ACHN (cell line): ENCODE measurements at places on chromosomes 11 and 22.

GRCh38 chr11:113142508-113142907 lies 171.9 kb upstream of the TTC12 start:
- DNase-seq = no peak

DNA sequence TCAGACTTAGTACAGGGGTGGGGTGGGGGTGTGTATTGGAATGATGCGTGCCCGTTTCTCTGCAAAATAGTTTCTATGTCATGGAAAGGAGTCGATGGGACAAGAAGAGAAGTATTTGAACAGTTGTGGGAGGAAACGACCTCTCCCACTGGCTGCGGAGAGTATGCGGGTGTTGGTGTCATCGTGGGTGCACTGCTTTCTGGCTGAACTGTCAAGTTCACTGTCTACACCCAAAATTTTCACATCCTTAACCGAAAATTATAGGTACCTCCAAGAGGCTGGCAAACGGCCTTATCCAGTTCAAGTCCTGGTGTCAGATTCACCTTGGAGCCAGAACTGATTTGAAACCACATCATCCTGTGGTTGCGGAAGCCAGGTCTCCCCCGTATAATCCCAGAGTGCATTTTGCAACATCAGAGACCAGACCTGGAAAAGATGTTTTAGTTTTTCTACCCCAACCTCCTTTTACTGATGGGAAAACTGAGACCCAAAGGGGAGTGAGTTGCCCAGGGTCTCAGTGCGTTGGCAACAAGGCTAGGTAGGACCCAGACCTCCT lies 497 bp upstream of the SSRP1 start:
- no peak for DNase-seq

DNA sequence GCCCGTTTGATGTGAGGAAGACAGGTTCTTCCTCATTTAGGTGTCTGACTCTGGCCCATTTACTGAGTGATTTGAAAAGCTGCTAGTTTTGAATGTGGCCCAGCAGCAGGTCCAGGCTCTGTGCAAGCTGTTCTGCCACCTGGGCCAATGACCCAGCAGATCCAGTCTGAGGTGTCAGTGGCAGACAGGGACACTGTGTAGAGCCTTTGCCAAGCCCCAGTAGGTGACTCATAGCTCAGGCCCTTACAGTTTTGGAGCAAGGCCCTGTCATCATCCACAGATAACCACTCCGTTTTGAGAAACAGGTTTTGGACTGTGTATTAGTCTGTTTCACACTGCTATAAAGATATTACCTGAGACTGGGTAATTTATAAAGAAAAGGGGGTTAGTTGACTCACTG lies 23.9 kb downstream of the TSPAN32 start:
- no peak for DNase-seq

DNA sequence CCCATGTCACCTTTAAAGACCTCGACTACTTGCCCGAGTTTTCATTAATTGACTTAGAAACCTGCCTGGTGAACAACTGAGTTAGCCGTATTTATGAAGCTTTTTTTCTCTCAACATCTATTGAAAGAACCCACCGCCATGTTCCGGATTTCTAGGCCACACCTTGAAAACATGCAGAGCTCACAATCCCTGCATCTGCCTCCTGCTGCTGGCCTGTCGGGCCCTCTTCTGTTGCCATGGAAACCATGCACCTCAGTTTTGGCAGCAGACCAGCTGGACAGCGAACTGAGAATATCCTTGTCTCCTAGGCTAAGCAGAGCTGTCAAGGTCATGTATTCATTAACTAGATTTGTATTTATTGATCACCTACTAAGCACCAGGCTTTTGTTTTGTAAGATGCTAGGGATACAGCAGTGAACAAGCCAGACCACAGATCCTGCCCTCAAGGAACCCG lies 4.3 kb upstream of the PATZ1 start:
- DNase-seq = peak; percentile 7

GRCh38 chr11:6283453-6284023 lies 23.9 kb downstream of the CCKBR start:
- no peak for DNase-seq

DNA sequence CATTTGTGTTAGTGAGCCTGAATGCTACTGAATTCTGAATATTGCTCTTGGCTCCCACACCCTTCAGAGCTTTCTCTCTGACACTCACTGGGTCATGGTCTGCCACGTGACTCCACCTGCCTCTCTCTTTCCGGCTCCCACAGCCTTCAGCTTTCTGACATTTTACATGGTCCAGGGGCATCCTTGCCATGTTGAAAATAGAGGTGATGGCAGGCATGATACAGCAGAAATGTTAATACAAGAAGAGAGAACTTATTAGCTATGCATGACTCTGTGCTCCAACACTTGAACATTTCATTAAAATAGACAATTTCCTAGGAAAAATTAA lies 90.3 kb upstream of the CLDN5 start:
- no peak for DNase-seq

GRCh38 chr11:120561286-120561685 lies 49.7 kb downstream of the GRIK4 start:
- DNase-seq = no peak

- no peak for DNase-seq
Measured at GRCh38 chr22:39132281-39132680, 20.2 kb downstream of the CBX7 start.

- DNase-seq = no peak
Measured at GRCh38 chr11:210803-211180, 3.3 kb downstream of the RIC8A start.

GRCh38 chr11:95792200-95792599 lies 1.9 kb downstream of the CEP57 start:
- no peak for DNase-seq

DNA sequence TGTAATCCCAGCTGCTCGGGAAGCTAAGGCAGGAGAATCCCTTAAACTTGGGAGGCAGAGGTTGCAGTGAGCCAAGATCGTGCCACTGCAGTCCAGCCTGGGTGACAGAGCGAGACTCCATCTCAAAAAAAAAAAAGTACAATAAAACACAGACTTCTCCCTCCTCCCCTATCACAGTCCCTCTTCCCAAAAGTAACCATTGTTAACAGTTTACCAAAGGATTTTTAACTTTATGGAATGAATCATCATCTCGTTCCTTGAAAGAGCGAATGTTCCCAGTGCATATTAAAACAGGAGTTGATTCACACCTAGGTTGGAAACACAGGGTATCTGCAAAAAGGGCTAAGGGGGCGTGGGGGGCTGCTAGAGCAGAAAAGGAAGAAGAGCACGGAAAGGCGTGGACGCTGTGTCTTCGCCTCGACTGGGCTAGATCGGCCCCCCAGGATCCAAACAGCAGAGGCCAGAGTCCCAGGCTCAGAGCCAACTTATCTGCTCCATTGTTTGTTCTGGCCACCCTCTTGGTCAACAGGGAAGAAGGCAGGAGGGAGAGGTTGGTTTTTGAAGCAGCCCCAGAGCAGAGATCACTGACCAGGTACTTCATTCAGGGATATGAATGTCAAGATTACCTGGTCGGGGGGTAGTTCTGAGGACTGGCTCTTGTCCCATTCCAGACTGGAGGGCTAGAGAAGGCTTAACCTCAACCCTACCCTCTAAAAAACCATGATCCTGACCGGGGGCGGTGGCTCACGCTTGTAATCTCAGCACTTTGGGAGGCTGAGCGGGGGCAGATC lies 2.1 kb upstream of the AHNAK start:
- no peak for DNase-seq

DNA sequence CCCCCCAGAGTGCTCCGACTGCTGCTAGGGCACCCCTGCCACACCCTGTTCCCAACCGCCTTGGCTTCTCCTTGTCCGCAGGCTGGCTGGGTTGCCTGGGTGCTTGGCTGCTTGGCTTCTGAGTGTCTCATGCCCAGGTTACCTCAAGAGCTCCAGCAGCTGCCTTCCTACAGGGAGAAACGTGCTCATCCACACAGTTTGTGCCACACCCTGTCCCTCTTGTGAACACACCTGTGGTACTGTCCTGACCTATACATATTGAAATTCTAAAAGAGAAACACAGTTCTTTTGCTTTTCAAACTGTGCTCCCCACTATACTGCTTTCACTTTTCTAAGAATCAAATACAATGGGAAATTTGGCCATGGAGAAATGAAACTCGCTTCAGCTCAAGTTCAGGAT lies 191.4 kb downstream of the DBX1 start:
- DNase-seq = no peak

- no peak for DNase-seq
Measured at GRCh38 chr11:100808904-100809491, 121.9 kb downstream of the ARHGAP42 start.

GRCh38 chr22:48709453-48709852 lies 1118.2 kb downstream of the BRD1 start:
- no peak for DNase-seq

DNA sequence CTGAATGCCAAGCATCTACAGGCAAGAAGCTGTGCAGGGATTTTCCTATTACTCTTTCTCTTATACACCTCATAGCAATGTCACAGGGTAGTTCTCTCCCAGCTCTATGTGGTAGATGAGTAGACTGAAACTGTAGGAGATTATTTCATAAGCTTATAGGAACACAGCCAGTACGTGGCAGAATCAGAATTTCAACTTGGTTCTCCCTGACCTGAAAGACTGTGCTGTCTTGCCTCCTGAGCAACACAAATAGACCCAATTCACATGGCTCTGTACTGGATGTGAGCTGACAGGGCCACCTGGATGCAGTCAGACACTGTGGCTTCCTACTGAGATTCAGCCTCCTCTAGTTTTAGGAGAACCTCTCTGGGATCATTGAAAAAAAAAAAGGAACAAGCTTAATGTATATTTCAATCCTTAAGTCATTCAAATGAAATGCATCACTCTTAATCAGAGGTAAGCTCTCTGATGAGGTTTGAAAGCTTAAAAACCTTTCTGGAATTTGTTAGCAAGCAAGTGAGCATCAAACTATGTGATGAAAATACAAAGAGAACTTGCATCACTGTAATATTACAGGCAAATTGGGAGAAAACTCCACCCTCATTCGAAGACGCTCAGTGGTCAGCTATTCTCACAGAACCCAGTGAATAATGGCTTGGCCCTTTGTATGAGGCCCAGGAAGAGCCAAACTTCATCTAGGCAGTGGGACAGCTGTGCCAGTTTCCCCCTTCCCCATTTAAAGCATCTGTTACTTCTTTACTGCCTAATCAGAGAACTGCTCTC lies 1039.3 kb downstream of the NTM start:
- no peak for DNase-seq

DNA sequence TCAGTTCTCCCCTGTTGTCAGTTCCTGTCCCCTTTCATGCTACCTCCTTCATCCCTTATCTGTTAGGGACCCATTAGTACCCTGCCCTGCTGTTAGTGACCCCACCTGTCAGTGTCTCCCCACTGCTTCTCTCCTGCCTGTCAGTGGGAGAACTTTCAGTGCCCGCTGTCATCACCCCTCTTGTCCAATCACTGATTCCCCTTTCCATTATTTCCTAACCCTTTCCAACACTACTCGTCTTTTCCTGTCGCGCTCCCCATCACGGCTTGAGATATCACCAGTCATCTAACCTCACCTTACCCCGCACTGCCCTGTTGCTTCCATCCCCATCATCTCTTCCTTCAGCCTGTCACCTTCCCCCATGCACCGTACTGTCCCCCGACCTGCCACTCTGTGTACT lies 4.0 kb downstream of the PPP6R2 start:
- DNase-seq = no peak

GRCh38 chr11:30938810-30939209 lies 352.7 kb upstream of the MPPED2 start:
- no peak for DNase-seq

- no peak for DNase-seq
Measured at GRCh38 chr11:24298146-24298545, 198.7 kb upstream of the LUZP2 start.

GRCh38 chr11:93585758-93586157 lies 42.6 kb upstream of the SMCO4 start:
- no peak for DNase-seq

GRCh38 chr11:26896719-26897118 lies 97.2 kb upstream of the FIBIN start:
- no peak for DNase-seq

DNA sequence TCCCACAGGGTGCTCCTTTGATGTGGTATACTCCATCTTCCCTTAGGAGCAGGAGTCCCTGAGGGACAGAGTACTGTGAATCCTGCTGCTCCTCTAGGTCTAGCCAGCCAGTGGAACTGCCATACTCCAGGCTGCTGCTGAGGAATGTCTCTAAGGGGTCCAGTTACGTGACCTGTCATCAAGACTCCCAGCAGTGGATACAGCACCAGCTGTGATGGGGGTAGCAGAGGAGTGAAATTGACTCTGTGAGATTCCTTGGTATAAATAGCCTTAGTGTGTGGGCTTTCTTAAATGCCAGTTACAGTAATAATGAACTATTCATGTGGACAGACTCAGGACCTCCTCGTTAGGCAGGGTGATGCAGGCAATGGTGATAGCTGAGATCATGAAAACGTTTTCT lies 140.4 kb upstream of the LUZP2 start:
- DNase-seq = no peak

- no peak for DNase-seq
Measured at GRCh38 chr11:71156301-71156700, 96.1 kb downstream of the SHANK2 start.

DNA sequence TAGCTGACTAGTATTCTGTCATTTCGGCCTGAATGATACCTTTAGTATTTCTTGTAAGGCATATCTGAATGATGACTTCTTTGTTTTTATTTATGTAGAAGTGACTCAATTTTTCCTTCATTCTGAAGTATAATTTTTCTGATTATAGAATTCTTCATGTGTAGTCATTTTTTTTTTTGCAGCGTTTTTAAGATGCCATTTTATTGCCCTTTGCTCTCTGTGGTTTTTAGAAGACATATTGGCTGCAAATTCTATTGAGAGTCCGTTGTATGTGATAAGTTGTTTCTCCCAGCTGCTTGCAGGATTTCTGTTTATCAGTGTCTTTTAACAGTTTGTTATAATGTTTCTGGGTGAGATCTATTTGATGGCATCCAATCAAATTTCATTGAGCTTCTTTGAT lies 1224.8 kb downstream of the JRKL start:
- no peak for DNase-seq

DNA sequence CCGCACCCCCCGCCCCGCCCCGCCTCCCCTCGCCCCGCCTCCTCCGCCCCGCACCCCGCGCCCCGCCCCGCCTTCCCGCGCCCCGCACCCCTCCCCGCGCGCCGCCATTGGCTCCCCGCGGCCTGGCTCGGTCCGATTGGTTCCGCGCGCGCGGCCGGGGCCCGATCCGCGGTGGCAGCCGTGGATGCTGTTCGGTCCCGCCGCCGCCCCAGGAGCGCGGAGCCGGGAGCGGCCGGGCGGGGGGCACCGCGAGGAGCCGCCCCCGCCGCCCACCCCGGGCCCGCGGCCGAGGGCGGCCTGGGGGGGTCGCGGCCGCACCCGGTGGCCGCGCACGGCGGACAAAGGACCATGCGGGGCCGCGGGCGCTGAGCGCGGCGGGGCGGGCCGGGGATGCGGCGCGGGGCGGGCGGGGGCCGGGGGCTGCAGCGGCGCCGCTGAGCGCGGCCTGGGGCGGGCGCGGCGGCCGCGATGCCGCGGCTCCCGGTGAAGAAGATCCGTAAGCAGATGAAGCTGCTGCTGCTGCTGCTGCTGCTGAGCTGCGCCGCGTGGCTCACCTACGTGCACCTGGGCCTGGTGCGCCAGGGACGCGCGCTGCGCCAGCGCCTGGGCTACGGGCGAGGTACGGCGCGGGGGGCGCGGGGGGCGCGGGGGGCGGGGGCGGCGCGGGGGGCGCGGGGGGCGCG lies at the start of gene B4GALNT4:
Gene B4GALNT4, plus strand, starts transcription at position 164 of the 683 bp plus-strand sequence. Its CDS starts 305 bp downstream, at position 469.
- DNase-seq = peak; percentile 19

GRCh38 chr11:19864141-19865140 lies 151.8 kb downstream of the NAV2 start:
- no peak for DNase-seq
